Lower lobe of right lung (tissue), 2 donors: ENCODE measurements at places on chromosomes 5 and 9. TPM values are rescaled to one million over a fixed set of nuclear protein-coding genes. Genes with fewer than 3 reads are reported as not detected.
A peak's percentile ranks its signal among the peaks of the same experiment; 100 is the strongest.

DNA sequence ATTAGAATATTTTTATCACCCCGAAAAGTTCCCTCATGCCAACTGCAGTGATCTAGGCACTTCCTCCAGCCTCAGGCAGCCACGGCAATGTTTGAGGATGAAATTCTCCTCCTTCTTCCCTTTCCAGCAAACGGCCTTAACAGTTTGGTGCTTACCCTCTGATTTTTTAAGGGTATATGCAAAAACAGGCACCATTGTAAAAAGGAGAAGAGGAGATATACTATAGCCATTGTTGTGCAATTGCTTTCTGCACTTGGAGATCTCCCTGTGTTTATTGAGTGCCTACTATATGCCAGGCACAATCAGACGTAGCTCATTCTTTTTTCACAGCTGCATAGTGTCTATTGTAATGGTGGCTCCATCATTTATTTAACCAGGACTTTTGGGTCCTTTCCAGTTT lies 29.4 kb downstream of the GSN start:
- no peak for DNase-seq

- DNase-seq: no peak
These were observed 118.6 kb downstream of the ZSWIM6 start for GRCh38 chr5:61450493-61451279.

DNA sequence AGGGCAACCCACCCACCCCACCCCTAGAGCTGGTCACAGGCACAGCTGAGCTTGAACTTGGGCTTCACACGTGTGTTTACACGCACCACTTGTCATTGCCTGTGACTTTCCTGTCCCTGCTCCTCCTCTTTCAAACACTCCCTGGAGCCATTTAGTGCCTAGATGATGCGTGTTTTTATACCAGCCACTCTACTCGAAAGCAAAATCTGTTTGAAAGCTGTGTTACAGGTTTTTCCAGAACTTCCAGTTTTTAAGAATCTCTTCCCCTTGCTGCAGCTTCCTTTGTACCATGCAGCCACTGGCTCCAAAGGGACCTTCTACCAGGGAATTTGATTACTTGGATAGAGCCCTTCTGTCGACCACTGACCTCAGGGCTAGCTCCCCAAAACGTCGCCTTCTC lies 78.8 kb upstream of the SPRY4 start:
- DNase-seq: no peak

DNA sequence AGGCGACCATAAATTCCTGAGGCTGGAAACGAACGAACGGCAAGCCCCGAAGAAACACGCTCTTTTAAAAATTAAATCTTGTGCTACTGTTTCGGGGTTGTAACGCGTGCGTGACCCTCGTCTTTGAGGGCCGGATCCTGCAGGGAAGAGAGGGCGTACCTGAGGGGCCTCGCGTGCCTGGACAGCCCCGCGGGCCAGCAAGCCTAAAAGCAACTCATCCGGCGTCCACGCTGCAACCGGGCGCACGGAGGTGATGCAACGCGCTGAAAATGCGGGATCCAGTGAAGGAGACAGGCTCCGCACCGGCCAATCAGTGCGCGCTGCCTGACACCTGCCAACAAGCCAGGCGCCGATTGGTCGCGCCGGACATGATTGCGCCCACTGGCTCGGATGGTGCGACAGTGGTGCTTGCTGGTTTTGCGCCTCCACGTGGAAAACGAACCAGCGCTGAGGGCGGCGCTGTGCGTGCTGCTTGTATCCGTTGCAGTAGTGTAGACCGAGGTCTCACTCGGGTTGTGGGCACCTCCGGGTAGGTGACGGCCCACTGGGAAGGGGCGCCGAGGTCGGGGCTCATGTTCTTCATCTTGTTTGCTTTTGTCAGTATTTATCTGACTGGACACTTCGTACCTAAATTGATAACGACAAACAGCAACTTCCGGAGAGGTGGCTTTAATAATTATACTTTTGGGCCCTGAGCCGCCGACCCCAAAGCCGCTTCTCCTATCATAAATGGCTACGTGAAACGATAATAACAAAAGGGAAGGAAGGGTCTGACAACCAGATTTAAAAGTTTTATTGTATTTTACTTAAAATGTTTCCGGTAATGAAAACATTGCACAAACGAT lies at the start of gene IARS1:
Gene IARS1 (minus strand): TSS at position 246 of the 845 bp plus-strand sequence. CDS start 4,278 bp downstream, outside the sequence.
- DNase-seq: peak; percentile 97

DNA sequence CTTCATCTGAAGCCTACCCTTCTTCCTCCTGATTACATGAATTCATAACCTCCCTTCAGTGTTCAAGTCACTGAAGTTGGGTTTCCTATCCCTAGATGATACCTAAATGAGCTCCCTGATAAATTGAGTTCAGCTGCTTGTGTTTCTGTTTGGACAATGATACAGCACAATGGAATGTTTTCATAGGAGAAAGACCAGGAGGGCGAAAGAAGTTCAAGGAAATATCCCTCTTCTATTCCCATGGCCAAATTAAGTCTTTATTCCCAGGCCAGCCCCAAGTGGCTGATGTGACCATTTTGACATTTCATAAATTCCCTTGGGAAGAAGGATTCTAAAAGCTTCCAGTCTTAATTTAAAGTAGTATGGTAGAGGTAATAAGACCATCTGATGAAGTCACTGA lies 555.8 kb upstream of the CLINT1 start:
- DNase-seq: no peak

- DNase-seq: no peak
These were observed 36.4 kb upstream of the F2RL1 start for GRCh38 chr5:76782444-76782843.

Gene RNF208
- 5.8 TPM for total RNA-seq

Gene IRX2
- 52.1 TPM for total RNA-seq

GRCh38 chr5:122940890-122941289 lies 95.5 kb downstream of the SNX24 start:
- DNase-seq: no peak

Gene RALGPS1
- total RNA-seq: 17.6 TPM

Gene ST8SIA4
- total RNA-seq: 20.5 TPM

Gene LHX6
- total RNA-seq: 8.1 TPM

DNA sequence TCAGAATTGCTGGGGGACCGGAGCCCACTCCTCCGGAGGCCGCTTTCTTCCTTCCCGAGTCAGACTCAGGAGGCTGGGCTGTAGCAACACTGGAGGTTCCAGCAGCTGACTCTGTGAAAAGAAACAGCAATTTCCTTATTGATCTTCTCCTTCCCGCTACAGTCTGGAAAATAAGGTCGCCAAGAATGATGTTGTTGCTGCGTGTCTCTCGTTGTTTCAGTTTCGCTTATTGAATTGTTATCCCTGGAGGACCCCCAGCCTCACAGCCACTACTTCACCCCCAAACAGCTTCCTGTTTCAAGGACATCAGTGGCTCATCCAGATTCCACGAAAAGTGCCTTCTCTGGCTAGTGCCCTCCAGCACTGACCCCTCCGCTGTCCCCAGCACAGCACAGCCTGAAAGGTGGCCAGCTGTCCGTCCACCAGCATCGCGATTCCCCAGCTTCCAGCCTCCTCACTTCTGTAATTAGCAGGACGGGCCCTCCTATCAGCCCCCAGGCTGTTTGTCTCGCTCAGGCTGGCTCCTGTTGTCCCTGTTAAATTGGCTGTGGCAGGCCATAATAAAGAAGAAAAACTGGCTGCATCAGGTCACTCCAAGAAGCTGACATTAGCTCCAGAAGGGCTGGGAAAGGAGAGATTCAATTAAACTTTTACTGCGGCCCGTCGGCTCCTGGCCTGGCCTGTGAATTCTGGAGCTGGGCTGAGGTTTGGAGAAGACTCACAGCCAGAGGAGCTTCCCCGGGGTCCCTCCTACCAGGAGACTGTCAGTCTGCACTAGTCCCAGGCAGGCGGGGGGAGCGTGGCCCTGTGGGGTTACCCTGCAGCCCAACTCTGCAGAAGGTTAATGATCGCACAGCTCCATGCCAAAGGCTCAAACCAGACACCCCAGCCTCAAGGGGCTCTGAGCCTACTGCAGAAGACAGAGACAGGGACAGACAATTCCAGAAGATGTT lies 40.5 kb downstream of the OLFM1 start:
- DNase-seq: no peak

GRCh38 chr5:124030043-124030491 lies 518.1 kb downstream of the CSNK1G3 start:
- no peak for DNase-seq

Gene TEK
- 56.3 TPM for total RNA-seq

GRCh38 chr5:109102096-109102690 lies 307.6 kb downstream of the PJA2 start:
- DNase-seq: no peak

Gene STING1
- 120 TPM for total RNA-seq

Gene SLC46A2
- total RNA-seq: 13.7 TPM

GRCh38 chr9:13111778-13112177 lies 167.7 kb downstream of the MPDZ start:
- DNase-seq: no peak

Gene FBP1
- total RNA-seq: 527 TPM

DNA sequence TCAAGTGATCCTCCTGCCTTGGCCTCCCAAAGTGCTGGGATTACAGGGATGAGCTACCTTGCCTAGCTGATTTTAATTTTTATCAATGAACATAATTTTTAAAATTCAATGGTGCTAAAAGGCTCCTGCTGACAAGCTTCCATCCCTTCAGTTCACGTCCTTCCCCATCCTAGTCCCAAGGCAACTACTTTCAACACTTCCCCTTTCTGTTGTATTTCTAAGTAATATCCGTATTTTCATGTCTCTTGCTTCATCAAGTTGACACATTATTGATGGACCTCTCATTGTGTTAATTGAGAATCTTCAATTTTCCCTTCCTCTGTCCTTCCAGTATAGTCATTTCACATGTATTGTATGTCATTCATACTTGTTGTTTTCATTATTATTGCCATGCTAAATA lies 93.8 kb upstream of the RASGRF2 start:
- no peak for DNase-seq

Gene WNT8A
- not detected for total RNA-seq

DNA sequence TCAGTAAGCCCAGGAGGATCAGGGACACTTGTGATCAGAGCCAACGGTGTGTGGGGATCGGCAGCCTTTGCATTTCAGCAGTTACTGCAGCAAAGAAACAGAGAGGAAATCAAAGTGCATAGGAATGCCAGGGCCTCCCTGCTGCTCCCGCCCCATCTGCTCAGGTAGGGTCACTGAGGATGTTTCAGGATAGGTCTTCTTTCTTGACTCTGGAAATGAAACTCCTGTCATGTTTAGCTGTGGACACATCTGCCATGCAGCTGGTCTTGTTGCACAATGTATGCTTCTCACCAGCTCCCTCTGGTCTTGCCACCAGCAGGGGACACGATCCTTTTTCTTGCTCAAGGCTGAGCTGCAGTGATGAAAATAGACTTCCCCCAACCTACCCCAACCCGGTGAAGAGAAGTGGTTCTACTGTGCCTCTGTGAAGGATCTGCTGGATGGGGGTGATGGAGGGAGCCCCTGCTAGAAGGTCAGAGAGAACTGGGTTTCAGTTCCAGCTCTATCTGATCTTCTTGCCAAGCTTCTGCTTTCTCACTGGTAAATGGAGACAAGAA lies 185.2 kb upstream of the KLF4 start:
- peak; percentile 53 for DNase-seq

DNA sequence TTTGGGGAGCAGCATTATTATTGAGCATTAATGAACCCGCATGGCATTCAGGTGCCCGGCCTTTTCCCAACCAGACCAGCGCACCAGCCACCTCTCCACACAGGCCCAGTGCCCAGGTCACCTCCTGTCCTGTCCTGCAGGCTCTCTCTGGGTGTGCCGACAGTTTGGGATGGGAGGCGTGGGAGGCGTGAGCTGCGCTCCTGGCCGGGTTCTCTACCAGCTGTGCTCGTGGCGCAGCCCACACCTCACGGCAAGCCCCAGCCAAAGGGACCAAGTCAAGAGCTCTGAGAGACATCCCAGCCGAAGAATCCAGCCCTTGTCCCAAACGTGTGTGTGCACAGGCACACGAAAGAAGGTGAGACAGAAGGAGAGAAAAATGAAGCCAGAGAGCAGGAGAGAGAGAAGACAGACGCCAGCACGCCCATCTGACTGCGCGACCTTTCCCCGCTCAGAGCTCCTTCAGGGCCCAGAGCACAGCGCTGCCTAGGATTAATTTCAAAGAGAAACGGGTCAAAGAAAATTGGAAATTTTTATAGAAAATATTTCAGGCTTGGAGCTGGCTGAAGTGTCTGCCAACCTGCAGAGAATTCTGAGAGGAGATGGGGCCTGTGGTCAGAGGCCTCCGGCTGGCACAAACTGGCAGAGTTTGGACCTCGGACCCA lies 81.7 kb downstream of the ADAMTS2 start:
- DNase-seq: peak; percentile 27

- DNase-seq: no peak
These were observed 229.9 kb upstream of the DAB2 start for GRCh38 chr5:39654715-39655114.

DNA sequence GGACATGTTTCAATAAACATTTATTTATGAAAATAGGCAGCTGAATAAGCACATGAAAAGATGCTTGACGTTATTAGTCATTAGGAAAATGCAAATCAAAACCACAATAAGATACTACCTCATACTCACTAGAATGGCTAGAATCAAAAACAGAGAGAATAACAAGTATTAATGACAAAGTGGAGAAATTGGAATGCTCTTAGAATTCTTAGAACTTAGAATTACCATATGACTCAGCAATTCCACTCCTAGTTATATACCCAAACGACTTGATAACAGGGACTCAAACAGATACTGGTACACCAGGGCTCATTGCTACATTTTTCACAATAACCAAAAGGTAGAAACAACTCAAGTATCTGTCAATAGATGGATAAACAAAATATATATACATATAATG lies 15.1 kb upstream of the TRIM36 start:
- DNase-seq: no peak

Gene LCN1
- not detected for total RNA-seq

Gene CARTPT
- not detected for total RNA-seq

DNA sequence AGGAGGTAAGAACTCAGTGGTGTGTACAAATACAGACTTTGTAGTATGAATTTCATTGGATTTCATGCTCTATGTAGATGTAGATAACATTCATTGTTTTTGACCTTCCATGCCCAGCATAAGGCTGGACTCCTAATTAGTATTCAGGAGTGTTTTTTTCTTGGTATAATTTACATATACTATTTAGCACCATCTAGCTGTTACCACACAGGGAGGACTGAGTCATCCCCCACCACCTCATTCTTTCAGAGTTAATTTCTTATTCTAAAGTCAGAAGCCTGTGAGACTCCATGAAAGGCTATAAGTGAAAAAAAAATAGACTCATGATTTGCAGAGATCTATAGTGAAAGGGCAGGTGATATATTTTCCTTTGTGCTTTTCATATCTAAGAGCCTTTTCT lies 555.0 kb downstream of the PRR16 start:
- no peak for DNase-seq

Gene GPR151
- not detected for total RNA-seq

- DNase-seq: no peak
These were observed 425.3 kb upstream of the CDH6 start for GRCh38 chr5:30768056-30768690.

GRCh38 chr5:44402084-44402483 lies 12.9 kb upstream of the FGF10 start:
- DNase-seq: no peak
